ENCODE measurements at places on chromosomes 16 and 17. TPM values are rescaled to one million over a fixed set of nuclear protein-coding genes. Genes with fewer than 3 reads are reported as not detected.

KRT12 gene
- 0.07 TPM for total RNA-seq

METRN gene
- 46.1 TPM for total RNA-seq

ABCC3 gene
- total RNA-seq = 25.2 TPM

ABCA9 gene
- not detected for total RNA-seq

GPR142 gene
- total RNA-seq = not detected

GRCh38 chr16:3858801-3859200 is 21.7 kb downstream of the CREBBP start:
- no peak for DNase-seq

GRCh38 chr17:6456914-6457687 is 12.8 kb downstream of the PIMREG start:
- peak; percentile 52 for DNase-seq

DNA sequence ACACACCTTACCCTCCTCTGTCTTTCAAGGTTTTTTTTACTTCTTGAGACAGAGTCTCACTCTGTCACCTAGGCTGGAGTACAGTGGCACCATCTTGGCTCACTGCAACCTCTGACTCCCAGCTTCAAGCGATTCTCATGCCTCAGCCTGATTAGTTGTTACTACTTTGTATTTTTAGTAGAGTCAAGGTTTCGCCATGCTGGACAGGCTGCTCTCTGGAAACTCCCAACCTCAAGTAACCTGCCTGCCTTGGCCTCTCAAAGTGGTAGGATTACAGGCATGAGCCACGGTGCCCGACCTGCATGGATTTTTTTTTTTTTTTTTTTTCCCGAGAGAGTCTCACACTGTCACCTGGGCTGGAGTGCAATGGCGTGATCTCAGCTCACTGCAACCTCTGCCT is 273.2 kb downstream of the RBFOX1 start:
- no peak for DNase-seq

GRCh38 chr16:3035289-3035971 is 1.3 kb downstream of the BICDL2 start:
- no peak for DNase-seq

- no peak for DNase-seq
These were observed 48.2 kb upstream of the STH start for GRCh38 chr17:45950888-45951287.

Measured in HepG2 (cell line).